Activated CD4-positive, alpha-beta T cell treated with anti-CD3 and anti-CD28 coated beads for 36 hours (primary cell): ENCODE measurements at places on chromosomes 7 and 10. TPM values are rescaled to one million over a fixed set of nuclear protein-coding genes. Genes with fewer than 3 reads are reported as not detected.

DNA sequence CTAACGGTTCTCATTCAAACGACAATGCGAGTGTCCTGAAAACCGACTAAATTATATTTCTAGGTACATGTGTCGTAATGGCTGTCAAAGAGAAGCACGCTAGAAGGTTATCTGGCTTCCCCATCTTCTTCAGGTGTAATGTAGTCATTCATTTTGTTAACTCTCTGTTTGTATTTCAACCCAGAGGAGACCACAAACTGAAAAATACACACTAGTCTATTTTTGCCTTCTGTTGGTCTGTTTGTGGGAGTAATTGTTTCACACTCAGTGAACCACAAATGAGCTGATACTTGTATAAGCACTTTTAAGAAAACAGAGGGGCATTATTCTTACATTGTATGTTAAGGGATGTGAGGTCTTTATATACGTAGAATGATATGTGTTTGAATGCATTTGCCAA is 305.9 kb downstream of the GATA3 start:
- DNase-seq: no peak

- DNase-seq: peak; percentile 63
Observed at GRCh38 chr7:22992874-22993840, 20.8 kb downstream of the HYCC1 start.

- DNase-seq: no peak
Observed at GRCh38 chr7:55992346-55992745, 28.0 kb downstream of the NIPSNAP2 start.

GRCh38 chr7:25928549-25929330 is 223.3 kb upstream of the NFE2L3 start:
- DNase-seq: no peak

DNA sequence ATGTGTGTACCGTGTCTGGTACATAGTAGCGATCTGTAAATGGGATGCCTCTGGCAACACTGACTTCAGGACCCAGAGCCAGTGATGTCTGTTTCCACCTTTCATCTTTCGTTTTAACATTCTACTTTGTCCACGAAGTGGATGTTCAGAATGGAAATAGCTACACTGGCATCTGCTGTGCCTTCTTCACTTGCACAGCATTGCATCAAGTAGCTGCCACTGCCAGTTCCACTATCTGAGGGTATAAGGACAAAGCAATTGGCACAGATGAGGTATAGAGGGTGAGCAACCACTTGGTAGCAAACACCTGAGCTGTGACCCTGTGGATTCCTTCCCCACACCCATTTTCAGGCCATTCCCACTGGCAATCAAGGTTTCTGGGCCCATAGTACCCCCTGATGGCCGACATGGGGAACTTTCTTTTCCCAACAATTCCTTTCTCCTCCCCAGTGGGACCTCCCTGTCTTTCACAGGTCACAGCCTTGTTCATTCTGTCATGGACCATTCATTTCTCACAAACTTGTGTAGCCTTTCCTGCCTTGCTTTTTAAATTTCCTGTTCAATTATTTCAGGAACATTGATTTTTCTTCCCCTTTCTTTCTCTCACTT is 4.0 kb downstream of the ITGA8 start:
- DNase-seq: no peak

- no peak for DNase-seq
Observed at GRCh38 chr10:105674448-105674847, 1033.4 kb downstream of the SORCS3 start.

GRCh38 chr7:92567460-92567859 is 22.7 kb downstream of the FAM133B start:
- no peak for DNase-seq

DNA sequence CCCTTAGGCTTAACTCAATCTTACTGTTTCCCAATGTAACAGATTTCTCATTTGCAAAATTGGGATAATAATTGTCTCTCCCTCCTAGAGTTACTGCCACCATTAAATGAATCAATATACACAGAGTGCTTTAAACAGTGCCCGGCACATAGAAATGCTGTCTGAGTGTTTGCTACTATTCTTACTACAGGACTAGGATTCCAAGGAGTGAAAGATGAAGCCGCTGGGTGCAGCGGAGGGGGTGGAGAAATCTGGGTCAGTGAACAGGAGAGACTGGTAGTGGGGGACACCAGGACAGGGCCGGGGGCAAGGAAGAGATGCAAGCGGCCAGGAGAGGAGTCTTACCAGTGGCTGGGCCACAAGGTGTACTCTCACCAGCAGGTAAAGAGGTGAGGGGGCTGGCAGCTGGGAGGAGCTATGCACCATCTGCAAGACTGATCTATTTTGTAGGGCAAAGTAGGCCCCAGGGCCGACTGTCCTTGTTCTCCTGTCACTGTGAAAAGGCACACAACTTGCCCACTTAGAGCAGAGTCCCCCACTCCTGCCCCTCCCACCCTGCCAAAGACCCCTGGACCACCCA is 18.5 kb upstream of the PRRT4 start:
- no peak for DNase-seq

GRCh38 chr10:109721453-109722064 is 201.8 kb downstream of the XPNPEP1 start:
- DNase-seq: no peak

- DNase-seq: no peak
Observed at GRCh38 chr7:82595176-82595575, 151.6 kb upstream of the CACNA2D1 start.

DNA sequence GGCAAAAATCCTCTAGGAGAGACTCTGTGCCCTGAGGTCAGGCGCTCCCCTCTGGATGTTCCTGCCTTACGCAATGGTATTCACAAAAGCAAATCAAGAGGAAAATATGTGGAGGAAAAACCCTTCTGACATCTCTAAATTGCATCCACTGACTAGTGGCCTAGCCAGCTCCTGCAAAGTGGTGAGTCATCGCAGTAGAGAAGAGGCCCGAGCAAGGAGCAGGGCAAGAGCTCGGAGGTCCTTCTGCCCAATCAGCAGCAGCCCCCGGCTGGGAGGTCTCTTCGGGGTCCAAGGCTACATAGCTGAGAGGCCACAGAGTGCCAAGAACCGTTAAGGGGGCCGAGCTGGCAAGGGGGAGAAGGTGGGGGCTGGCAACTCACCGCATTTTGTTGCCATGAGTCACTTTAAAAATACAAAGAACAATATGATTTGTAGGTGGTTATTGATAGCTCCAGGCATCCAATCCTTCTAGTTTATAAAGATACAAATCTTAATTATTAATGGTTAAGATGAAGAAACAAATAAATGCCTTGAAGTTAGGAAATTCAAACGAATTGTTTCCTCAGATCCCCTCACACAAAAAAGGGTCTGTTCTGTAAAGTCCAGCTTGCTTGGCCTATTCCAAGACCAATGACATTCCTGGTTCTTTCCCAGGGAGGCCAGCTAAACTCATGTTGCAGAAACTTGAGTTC is 161.6 kb downstream of the PKD1L1 start:
- DNase-seq: no peak

GRCh38 chr10:71727105-71727737 is 7.6 kb upstream of the C10orf105 start:
- peak; percentile 83 for DNase-seq

DNA sequence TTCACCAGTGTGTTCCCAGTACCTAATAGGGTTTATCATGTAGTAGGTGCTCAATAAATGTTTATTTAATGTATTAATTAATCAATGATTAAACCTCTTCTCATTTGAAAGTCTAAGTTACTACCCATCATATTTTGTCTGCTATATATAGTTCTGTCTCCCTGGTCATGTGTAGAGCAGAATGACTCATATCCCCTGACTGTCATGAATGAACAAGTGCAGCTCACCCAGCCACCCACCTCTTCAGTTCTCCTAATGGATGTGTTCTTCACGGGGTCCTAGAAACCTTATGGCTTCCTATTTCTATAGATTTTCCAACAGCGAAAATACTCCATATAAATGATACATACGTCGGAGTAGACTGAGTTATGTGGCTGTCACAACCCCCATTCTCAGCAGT is 64.5 kb downstream of the HIF1AN start:
- no peak for DNase-seq

- no peak for DNase-seq
Observed at GRCh38 chr7:111159426-111159825, 68.5 kb downstream of the LRRN3 start.

DNA sequence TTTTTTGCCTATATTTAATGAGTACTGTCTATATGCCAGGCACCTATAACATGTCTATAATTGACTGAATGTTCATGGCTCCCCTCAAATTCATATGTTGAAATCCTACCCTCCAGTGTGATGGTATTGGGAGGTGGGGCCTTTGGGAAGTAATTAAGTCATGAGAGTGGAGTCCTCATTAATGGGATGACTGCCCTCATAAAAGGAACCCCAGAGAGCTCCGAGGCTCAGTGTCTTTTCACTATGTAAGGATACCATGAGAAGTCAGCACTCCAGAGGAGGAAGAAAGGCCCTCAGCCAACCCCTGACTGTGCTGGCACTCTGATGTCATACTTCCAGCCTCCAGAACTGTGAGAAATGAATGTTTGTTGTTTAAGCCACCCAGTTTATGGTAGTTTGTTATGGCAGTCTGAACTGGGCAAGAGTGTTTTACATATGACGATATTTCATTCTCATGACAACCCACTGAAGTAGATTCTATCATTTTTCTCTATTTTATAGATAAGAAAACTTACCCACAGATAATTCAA is 61.1 kb upstream of the PCGF5 start:
- no peak for DNase-seq

- DNase-seq: peak; percentile 37
Observed at GRCh38 chr7:1058821-1059199, 14.5 kb downstream of the GPR146 start.

- DNase-seq: no peak
Observed at GRCh38 chr7:144459635-144460034, 56.1 kb upstream of the NOBOX start.

- DNase-seq: no peak
Observed at GRCh38 chr10:1376384-1376945, 320.3 kb downstream of the WDR37 start.

GRCh38 chr7:43647673-43648472 is 65.0 kb downstream of the STK17A start:
- peak; percentile 77 for DNase-seq

GRCh38 chr10:86900955-86901354 is 56.5 kb downstream of the MMRN2 start:
- DNase-seq: no peak

DNA sequence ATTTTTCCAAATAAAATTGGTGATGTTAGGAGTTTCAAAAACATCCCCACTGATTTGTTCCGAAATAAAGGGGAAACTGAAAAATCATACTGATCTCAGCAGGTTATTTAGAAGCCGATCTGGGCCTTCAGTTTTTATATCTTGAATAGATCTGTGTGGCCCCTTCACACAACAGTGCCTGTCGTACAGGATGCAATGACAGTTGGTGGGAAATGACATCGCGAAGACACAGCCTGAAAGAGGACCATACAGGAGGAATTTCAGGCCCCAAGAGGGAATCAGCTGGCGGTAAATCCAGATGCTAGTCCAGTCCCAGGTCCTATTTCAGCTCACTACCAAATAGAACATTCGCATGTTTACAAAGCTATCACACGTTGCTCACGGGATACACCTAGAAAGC is 3.0 kb downstream of the H2BK1 start:
- no peak for DNase-seq

GRCh38 chr7:12391922-12392615 is 11.6 kb downstream of the VWDE start:
- no peak for DNase-seq

DNA sequence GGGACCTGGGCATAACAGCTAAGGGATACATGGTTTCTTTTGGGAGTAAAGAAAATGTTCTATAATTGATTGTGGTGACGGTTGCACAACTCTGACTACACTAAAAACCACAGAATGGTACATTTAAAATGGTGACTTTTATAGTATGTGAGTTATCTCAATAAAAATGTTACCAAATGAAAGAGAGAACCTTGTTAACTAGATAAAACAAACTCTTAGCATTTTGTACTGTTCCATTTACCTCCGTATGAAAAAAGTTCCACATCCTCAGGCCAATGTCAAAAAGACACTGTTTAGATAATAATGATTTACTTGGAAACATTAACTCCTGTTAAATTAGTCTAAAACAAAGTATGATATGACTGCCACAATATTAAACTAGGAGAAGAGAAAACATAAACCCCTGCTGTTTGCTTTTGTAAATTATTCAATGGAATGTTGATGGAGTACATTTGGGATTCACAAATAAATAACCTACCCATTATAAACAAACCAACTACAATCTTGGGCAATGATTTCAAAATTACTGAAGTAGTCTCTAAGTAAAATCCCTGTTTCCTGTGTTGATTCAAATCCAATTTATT is 60.7 kb downstream of the SMURF1 start:
- DNase-seq: no peak

GRCh38 chr7:137538361-137538762 is 194.8 kb upstream of the PTN start:
- DNase-seq: no peak

DNA sequence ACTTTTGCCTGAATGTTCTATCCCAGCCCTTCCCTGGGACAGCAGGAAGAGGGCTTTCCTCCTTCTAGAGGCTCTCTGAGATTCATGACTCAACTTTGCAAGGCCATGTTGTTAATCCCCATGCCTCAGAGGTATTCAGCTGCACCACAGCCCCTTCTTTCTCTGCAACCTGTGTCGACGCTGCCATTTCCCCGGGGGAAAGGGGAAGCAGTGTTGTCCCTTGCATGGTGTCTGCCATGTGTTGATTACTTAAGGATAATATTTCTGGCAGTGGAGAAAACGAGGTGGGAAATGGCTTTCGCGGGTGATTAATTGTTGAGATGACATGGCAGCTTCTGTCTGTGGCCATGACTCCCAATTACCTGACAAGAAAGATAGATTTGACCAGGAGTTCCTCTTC is 133.1 kb downstream of the SORCS3 start:
- DNase-seq: no peak

DNA sequence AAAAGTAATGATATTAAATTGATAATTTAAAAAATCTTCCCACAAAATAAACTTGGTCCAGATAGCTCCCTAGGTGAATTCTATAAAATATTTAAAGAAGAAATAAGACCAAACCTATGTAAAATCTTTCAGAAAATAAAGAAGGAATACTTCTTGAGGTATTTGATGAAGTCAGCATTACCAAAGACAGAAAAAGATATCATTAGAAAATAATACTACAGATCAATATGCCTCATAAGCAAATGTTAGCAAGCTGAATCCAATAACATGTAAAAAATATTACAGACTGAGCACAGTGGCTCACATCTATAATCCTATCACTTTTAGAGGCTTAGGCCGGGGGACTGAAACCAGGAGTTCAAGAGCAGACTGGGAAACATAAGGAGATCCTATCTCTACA is 30.0 kb downstream of the TMEM26 start:
- no peak for DNase-seq

GRCh38 chr10:132056663-132057062 is 9.1 kb upstream of the JAKMIP3 start:
- no peak for DNase-seq

- peak; percentile 53 for DNase-seq
Observed at GRCh38 chr7:1569016-1569415, 816 bp downstream of the PSMG3 start.

- DNase-seq: no peak
Observed at GRCh38 chr10:103936022-103936421, 18.0 kb upstream of the STN1 start.

Gene WEE2
- not detected for total RNA-seq

Gene PIK3AP1
- 2.9 TPM for total RNA-seq

Gene SPDYE16
- total RNA-seq: 0.18 TPM

Gene CCDC3
- total RNA-seq: 0.14 TPM

Gene AGFG2
- 49.4 TPM for total RNA-seq

Gene ACSL5
- 32.1 TPM for total RNA-seq

Gene HHEX
- total RNA-seq: not detected

Gene HOXA1
- total RNA-seq: 0.14 TPM

Gene CRTAC1
- not detected for total RNA-seq

Gene SPOCK2
- 165 TPM for total RNA-seq
